ENCODE measurements at places on chromosomes 12 and 14. TPM values are rescaled to one million over a fixed set of nuclear protein-coding genes. Genes with fewer than 3 reads are reported as not detected.
A peak's percentile ranks its signal among the peaks of the same experiment; 100 is the strongest.

GRCh38 chr14:97543816-97544215, 746.6 kb downstream of the VRK1 start:
- no peaks in the 10 kb centered on the region for H3K36me3 ChIP-seq
- no peak overlapping the region for H3K4me3 ChIP-seq
- H3K4me1 ChIP-seq = no peaks in the 10 kb centered on the region
- H3K27ac ChIP-seq = no peak overlapping the region
- H3K27me3 ChIP-seq = no peaks in the 10 kb centered on the region
- DNase-seq = no peak

The TAS2R14 gene
- 1.7 TPM for total RNA-seq

GRCh38 chr12:71684081-71684480, 1.8 kb upstream of the TMEM19 start:
- H3K27me3 ChIP-seq = no peaks in the 10 kb centered on the region
- no peak overlapping the region for H3K4me3 ChIP-seq
- H3K36me3 ChIP-seq = no peaks in the 10 kb centered on the region
- H3K4me1 ChIP-seq = peaks cover 10% of the 10 kb centered on the region
- DNase-seq = no peak

- H3K4me1 ChIP-seq = no peaks in the 10 kb centered on the region
- H3K36me3 ChIP-seq = no peaks in the 10 kb centered on the region
- no peaks in the 10 kb centered on the region for H3K27me3 ChIP-seq
- no peak overlapping the region for H3K4me3 ChIP-seq
These were observed 12.2 kb downstream of the RPS6KA5 start for GRCh38 chr14:91048265-91048664.

The GPR84 gene
- total RNA-seq = not detected

The MYF6 gene
- not detected for total RNA-seq

DNA sequence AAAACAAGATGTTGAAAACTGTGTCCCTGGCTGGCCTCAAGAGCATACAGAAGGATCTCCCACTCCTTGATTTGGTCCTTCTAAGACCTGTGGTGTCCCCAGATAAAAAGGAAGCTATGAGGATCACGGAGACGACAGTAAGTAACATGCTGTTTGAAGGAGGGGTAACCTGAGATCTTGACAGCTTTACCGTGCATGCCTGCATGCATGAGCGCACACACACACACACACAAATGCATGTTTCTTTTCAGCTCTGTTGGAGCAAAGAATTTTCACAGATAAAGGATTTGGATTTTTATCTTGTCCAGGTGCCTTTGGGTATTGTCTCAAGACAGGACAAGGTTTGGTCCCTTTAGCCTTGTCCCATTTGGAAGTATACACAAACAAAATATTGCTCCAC, 411.6 kb upstream of the CCDC196 start:
- peaks cover 5% of the 10 kb centered on the region for H3K4me1 ChIP-seq
- no peak overlapping the region for H3K4me3 ChIP-seq
- no peaks in the 10 kb centered on the region for H3K27me3 ChIP-seq
- DNase-seq = no peak
- no peaks in the 10 kb centered on the region for H3K36me3 ChIP-seq
- H3K27ac ChIP-seq = no peak overlapping the region

DNA sequence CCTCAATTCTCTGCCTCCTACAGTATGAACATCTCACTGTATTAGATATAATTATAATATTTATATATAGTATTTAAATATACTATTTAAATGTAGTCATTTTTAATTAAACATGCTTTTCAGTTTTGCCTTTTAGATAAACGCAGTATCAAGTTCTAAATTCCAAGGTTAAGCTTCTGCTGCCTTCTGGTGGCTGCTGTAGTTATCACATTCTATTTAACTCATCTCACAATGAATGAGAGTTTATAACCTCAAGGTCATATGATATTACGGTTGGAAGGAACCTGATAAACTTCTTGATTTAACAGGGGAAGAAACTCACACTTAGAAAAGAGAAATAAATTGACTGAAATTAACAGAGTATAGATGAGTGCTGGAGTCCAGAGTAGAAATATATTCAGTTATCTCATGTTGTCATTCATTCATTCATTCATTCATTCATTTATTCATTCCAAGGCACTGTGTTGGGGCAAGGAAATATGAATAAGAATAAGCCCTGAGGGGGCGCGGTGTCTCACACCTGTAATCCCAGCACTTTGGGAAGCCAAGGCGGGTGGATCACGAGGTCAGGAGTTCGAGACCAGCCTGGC, 31.9 kb downstream of the GUCY2C start:
- peak; percentile 1 for DNase-seq
- H3K27me3 ChIP-seq = no peaks in the 10 kb centered on the region
- no peak overlapping the region for H3K4me3 ChIP-seq
- no peak overlapping the region for H3K27ac ChIP-seq
- no peaks in the 10 kb centered on the region for H3K4me1 ChIP-seq
- H3K36me3 ChIP-seq = no peaks in the 10 kb centered on the region

DNA sequence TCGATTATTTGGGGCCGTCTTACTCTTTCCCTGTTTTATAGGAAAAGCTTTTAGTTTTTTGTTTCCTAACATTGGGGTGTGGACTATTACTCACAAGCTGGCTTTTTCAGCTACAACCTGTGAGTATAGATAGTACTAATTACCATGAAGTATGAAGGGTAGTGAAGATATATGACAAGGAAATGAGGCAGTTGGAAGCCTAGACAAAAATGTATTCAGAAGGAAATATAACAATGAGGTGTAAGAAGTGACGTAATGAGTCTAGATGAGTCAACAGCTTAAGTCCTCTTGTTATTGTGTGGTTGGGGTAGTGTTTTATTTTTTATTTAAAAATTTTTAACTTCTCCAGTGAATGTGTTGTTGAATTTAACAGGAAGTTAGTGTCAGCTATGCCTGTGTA, 804.5 kb downstream of the NRXN3 start:
- H3K36me3 ChIP-seq = no peaks in the 10 kb centered on the region
- peak overlapping the region; percentile 37 for H3K27ac ChIP-seq

The NINJ2 gene
- not detected for total RNA-seq
